ENCODE measurements at places on chromosomes 12 and 14.

DNA sequence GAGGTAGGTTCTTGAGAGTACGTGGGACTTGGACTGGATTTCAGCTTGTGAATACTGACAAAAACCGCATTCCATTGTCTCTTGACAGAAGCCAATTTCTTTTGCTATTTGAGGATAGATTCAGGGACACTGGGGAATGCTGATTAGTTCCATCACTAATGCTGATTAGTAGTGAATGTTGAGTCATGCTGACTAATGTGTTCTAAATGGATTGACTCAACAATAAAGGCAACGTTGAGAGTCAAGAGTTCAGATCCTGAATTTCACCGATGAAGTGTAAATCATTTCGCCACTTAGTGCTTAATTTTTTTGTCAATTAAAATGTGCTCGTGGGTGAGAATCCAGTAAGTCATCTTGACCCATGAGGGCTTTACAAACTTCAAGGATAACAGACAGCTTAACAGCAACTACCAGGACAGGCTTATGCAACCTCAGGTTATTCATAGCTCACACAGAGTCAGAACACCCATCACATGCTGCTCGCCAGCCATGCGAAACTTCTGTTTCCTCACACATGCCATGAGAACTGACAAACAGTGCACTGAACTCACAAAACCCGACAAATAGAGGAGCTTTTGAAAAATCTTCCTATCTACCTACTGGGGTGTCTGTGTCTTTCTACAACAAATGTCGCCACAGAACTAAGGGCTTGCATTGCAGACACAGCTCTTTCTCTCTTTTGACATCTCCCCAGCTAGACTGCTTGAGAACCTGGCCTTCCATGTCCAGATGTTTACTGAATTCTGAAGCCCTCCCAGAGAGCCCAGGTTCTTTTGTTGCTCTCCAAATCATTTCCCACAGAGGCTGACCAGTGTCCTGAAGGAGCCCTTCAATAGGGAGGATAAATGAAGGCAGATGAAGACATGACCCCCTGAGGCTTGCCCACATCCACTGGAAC, 316.4 kb downstream of the ZFP36L1 start:
- peak; percentile 85 for DNase-seq

GRCh38 chr12:131942671-131943070, 7.1 kb upstream of the EP400 start:
- no peak for DNase-seq

DNA sequence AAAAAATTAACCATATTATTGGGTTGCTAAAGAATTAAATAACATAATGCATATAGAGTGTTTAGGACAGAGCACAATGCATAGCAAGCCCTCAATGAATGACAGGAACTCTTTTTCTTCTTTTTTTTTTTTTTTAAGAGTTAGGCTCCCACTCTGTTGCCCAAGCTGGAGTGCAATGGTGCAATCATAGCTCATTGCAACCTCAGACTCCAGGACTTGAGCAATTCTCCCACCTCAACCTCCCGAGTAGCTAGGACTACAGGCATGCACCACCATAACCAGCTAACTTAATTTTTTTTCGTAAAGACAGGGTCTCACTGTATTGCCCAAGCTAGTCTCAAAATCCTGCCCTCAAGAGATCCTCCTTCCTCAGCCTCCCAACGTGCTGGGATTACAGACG, 20.5 kb upstream of the MTERF2 start:
- no peak for DNase-seq

DNA sequence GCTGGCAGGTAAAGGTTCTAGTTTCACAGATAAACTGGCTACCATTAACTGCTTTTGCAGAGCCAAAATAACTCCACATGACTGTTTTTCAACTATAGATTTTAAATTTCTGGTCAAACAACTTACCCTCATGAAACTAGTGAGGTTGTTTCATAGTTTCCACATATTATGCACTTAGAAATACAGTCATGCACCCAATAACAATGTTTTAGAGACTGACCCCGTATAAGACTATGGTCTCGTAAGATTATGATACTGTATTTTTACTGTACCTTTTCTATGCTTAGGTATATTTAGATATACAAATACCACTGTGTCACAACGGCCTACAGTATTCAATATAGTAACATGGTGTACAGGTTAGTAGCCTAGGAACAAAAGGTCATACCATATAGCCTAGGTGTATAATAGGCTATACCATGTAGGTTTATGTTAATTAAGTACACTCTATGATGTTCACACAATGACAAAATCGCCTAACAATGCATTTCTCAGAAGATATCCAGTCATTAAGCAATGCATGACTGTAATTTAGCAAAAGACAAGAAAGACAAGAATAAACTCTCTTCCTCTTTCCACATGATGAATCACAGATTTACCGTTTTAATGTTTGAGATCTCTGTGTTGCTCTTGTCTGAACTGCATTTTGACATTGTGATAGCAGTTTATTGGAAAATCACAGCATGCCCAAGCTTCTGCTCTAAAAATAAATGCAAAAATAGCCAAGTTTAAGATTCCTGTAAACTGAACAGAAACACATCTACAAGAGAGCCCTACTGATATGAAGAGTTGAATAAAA, 17.1 kb downstream of the DICER1 start:
- peak; percentile 44 for DNase-seq

GRCh38 chr14:56172571-56172971, 54.4 kb downstream of the PELI2 start:
- peak; percentile 75 for DNase-seq

Data from LHCN-M2 (cell line).